Activated CD4-positive, CD25-positive, alpha-beta regulatory T cell treated with anti-CD3 and anti-CD28 coated beads, Interleukin-2, amount 50 U/mL, for 24 hours (primary cell): ENCODE measurements at places on chromosomes 13 and 19.

- peak; percentile 46 for ATAC-seq
Observed at GRCh38 chr13:42345367-42345766, 73.4 kb downstream of the AKAP11 start.

DNA sequence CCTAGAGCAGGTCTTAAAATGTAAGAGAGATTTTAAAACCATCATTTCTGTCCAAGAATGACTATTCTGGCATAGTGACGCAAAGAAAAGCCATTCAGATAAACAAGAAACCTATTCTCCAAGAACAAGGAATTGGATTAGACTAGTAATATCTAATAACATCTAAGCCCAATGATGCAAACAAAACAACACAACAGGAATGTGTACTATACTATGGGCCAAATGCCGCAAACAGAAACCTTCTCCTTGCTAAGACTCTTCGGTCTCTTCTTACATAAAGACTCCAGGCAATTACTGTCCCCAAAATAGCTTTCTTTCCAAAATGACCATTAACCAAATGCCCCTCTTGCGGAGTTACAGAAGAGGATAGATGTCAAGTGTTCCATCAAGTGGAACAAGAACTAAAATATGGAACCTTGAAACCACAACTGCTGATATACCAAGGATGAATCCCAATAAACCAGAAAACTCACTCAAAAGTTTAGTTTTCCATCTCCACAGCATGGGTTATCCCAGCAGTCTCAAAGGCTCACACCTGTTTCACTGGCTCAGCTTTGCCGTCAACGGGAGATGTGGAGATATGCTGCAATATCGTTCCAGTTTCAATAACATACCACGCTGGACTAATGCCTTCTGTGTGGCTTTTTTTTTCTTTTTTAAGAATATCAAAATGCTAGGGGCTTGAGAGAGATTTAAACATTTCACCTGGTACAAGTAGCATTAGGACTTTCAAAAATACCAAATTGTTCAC, 76.2 kb downstream of the FOXO1 start:
- ATAC-seq: no peak

DNA sequence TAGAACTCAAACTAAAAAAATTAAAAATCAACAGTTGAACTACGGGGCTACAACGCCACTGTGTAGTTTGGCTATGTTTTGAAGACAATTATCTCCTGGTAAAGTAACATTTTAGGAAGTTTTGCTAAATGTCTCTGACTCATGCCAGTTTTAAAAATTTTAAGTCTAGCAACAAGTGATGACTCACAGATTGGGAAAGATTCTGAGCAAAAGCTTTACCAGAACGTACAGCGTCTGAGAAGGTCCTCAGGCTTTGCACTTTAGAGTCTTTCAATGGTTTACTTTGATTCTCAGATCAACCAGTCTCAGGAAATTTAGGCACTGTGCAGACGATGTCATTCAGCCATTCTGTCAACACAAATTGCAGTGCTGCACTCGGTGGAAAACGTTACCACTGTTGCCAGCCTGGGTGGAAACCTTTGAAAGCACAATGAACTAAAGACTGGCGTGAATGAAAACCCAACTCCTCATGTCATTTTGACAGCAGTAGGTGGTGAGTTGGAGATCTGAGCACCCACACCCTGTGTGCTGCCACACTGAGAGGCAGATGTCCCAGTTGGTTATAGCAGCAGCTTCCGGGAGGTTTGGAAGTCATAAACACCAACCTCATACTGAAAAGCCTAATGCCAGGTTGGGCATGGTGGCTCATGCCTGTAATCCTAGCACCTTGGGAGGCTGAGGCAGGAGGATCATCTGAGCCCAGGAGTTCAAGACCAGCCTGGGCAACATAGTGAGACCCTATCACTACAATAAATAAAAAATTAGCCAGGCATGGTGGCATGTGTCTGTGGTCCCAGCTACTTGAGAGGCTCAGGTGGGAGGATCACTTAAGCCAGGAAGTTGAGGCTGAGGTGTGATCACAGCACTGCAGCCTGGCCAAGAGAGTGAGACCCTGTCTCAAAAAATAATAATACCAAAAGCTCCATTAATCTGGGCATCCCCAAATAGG, 6.3 kb upstream of the WTIP start:
- ATAC-seq: peak; percentile 80

GRCh38 chr13:32354040-32354439, 38.7 kb downstream of the BRCA2 start:
- ATAC-seq: no peak

GRCh38 chr13:108566413-108567170, 62.8 kb upstream of the MYO16 start:
- ATAC-seq: no peak

- ATAC-seq: no peak
Observed at GRCh38 chr19:19381007-19381926, 24.2 kb upstream of the GATAD2A start.

DNA sequence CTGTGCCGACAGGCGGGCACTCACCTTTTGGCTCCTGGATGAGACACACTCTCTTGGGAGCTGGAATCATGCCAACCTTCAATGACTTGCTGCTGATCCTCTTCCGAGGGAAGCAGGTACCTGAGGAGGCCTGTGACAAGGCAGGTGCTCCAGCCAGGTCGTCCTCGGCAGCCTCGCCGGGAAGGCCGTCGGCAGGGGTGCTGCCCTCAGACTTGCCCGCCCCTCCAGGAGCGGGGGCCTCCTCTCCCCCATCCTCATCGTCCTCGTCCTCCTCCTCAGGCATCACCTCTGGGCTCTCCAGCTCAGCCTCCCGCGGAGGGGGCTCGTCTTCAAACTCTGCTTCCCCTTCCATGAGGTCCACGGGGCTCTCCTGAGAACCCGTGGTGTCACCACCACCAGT, 29.2 kb downstream of the SUGP2 start:
- ATAC-seq: no peak

GRCh38 chr13:27638521-27638920, 16.8 kb downstream of the POLR1D start:
- no peak for ATAC-seq

GRCh38 chr13:111413407-111414187, 93.2 kb downstream of the TEX29 start:
- ATAC-seq: no peak

GRCh38 chr13:95258619-95259194, 42.5 kb downstream of the ABCC4 start:
- no peak for ATAC-seq

DNA sequence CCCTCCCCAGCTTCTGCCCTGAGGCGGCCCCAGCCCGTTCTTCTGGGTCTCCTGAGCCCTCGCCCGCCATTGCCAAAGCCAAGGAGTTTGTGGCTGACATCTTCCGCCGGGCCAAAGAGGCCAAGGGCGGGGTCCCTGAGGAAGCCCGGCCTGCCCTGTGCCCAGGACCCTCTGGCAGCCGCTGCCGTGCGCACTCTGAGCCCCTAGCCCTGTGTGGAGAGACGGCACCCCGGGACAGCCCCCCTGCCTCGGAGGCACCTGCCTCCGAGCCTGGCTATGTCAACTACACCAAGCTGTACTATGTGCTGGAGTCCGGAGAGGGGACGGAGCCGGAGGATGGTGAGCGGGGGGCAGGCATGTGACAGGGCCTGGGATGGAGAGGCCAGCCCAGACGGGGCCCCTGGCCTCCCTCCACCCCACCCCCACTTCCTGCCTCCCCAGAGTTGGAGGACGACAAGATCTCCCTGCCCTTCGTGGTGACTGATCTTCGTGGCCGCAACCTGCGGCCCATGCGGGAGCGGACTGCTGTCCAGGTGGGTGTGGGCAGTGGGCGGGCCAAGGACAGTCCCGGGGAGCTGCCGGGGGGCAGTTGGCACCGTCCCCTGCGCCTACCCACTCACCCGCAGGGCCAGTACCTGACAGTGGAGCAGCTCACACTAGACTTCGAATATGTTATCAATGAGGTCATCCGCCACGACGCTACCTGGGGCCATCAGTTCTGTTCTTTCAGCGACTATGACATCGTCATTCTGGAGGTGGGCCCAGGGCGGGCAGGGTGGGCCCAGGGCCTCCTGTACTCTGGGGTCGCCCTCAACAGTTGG, 7.0 kb downstream of the DCAF15 start:
- no peak for ATAC-seq

DNA sequence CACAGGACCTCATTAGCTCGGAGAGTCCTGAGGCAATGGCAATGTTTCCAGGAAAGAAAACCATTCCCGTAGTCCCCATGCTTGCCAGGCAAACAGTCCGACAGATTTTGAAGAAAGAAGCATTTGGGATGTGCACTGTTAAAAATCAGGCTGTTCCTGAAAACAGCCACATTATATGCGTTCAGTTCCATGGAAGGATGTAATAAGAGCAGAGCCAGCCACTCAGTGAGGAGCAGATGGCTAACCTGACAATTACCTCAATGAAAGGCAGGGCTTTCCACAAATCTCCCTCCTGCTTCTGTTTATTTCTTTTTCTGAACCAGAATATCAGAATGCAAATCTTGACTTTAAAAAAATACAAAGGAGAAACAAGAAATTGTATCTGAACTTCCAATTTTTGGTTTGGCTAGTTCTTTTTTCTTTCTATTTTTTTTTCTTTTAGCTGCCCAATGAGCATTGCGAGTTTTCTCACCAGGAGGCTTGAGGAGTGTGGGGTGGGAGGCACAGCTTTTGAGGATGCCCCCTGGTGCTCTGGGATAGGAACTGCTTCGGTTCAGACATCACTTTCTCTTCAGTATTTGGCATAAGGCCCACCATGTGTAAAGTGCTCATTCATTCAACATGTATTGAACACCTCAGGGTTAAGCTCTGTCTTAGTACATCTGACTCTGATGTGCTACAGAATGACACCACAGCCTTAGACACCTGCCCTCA, 124.2 kb downstream of the TBC1D4 start:
- ATAC-seq: peak; percentile 90

GRCh38 chr13:38361542-38362262, 12.1 kb downstream of the UFM1 start:
- no peak for ATAC-seq

GRCh38 chr19:13134626-13135025, 15.5 kb downstream of the STX10 start:
- no peak for ATAC-seq

DNA sequence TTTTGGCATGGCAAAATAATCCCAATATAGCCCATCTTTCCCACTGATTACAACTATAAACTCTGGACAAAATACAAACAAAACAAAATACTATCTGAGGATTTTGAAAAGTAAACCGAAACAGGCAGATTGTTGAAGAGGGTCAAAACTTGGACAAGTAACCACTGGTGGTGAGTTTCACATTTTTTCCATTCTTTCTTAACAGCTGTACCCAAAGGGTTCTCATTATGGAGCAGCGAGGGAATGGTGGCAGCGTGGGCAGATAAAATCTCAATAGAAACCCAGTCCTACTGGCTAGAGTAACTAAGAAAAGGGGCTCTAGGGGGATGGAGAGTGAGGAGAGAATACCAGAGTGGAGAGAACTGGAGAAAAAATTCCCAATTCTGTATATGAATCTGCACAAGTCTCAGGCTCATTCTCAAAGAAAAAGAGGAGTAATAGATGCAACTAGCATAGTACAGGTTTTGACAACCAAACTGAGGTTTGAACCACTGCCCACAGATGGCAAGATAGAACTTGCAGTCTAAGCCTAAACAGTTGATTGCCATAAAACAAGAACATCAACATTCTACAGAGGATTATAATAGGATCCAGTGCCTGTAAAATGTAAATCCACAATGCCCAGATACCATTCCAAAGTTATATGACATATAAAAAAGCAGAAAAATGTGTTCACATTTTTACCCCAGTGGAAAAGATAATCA, 284.5 kb downstream of the KCNRG start:
- no peak for ATAC-seq

GRCh38 chr13:48826039-48826438, 149.7 kb upstream of the FNDC3A start:
- ATAC-seq: no peak

DNA sequence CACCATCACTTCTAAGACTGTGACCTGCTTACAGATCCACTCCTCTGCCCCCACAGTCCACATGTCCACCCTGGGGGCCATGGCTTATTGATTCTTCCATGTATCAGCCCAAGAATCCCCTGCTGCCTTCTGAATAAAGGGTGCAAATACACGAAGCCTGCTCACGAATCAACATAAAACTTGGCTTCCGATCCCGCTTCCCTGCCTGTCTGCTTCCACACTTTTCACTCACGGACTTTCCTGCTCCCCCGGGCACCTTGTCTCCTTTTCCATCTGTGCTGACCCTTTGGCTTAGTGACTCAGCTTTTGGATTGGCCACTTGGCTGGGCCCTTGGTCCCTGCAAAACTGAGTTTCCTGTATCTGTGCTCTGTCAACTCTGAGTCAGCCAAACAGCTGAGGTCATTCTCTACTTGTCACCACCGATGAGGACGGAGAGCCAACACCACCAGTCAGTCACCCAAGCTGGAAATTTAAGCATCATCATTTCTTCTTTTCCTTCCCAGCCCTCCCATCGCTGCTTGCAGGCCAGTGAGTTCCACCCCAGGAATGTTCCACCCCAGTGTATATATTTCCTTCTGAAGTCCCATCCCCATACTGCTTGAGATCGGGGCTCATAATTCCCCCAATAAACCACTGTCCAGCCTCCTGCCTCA, 11.4 kb upstream of the USP12 start:
- no peak for ATAC-seq

- no peak for ATAC-seq
Observed at GRCh38 chr13:63625869-63626268, 2210.2 kb upstream of the PCDH20 start.

DNA sequence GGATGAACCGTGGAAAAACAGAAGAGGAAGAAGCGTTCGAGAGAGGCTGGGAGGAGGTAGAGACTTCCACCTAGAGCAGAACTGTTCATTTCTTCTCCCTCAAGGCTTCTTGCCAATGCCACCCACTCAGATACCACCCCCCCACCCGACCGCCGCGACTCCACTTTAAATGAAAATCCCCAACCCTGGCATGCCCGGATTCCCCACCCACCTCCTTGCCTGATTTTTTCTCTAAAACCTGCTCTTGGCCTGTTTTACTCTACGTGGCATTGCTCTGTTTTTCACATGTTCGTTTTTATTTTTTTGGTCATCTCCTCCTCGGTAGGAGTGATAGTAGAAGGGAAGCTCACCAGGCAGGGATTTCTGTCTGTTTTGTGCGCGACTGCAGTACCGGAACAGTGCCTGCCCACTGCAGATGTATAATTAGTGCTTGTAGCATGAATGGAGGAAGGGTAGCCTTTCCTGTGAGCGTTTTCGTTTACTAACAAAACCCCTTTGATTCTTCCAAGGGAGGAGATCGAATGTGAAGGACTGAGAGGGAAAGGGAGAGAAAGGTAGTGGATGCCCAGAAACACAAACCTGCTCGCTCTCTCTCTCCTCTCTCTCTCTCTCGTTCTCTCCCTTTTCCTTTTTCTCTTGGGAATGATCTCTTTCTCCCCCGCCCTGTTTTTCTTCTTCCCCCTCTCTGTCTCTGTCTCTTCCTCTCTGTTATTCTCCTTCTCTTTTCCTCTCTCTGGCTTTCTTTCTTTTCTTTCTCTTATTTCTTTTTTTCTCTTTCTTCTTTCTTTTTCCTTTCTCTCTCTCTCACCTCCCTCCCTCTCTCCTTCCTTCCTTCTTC, 2.2 kb downstream of the CD70 start:
- no peak for ATAC-seq

DNA sequence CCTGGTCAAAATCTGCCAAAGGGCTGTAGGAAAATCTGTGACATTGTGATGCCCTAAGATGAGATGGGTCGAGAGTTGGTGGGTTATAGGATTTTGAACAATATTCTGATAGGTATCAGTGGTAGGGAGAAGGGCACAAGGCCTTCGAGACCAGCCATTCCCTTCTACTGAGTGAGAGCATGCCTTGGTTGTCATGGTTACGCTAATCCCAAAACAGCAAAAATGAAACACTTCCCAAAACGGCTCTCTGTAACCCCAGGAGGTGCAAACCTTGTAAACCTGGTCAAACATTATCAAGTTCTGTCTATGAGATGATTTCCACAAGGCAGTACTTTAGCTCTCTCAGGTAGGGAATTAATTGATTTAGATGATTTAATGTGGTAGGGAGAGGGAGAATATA, 158.7 kb upstream of the RNF113B start:
- no peak for ATAC-seq

GRCh38 chr19:52664461-52664860, 26.3 kb upstream of the ZNF83 start:
- no peak for ATAC-seq
